Activated naive CD8-positive, alpha-beta T cell treated with anti-CD3 and anti-CD28 coated beads for 36 hours (primary cell): ENCODE measurements at places on chromosomes 7 and 10. TPM values are rescaled to one million over a fixed set of nuclear protein-coding genes. Genes with fewer than 3 reads are reported as not detected.
A peak's percentile ranks its signal among the peaks of the same experiment; 100 is the strongest.

The NPC1L1 gene
- total RNA-seq: not detected

The PLAC9 gene
- total RNA-seq: not detected

DNA sequence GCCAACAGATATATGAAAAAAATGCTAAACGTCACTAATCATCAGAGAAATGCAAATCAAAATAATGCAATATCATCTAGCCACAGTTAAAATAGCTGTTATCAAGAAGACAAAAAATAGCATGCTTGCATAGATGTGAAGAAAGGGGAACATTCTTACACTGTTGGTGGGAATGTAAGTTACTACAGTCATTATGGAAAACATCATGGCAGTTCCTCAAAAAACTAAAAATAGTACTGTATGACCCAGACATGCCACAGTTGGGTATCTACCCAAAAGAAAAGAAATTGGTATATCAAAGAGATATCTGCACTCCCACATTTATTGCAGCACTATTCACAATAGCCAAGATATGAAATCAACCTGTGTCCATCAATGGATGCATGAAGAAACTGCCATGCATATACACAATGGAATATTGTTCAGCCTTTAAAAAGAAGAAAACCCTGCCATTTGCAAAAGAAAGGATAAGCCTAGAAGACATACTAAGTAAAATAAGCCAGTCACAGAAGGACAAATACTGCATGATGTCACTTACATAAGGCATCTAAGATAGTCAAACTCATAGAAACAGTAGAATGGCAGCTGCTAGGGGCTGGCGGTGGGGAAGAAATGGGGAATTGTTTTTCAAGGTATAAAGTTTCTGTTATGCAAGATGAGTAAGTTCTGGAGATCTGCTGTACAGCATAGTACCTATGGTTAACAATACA is 107.0 kb downstream of the PTPN20 start:
- DNase-seq: no peak

- DNase-seq: no peak
Observed at GRCh38 chr7:128443831-128444600, 11.7 kb upstream of the HILPDA start.

GRCh38 chr7:26681819-26682418 is 182.5 kb downstream of the SKAP2 start:
- no peak for DNase-seq

- DNase-seq: no peak
Observed at GRCh38 chr7:116062666-116063065, 32.1 kb upstream of the TFEC start.

DNA sequence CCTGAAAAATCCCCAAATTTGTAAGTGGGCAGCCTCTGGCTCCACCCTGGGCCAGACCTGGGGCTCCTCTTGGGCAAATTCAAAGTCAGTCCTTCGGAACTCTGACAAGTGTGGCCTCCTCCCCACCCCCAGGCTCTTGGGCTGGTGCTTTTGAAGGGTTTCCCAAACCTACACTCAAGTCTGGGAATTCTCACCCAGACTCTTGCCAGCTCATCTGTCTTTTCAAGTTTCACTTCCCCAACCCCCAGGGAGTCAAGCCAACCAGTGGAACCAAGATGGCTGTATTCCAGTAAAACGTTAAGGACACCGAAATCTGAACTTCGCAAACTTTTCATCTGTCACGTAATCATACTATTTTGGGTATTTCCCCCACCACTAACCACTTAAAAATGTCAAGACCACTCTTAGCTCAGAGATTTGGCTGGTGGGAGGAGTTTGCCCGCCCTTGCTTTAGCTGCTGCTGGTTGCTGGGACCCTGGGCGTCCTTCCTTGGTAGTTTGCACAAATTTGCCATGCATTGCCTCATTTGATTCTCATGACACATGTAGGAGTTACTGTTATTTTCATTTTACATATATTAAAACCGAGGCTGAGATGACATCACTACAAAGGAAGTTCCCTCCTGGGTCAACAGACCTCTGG is 1.7 kb upstream of the MYO1G start:
- DNase-seq: peak; percentile 89

DNA sequence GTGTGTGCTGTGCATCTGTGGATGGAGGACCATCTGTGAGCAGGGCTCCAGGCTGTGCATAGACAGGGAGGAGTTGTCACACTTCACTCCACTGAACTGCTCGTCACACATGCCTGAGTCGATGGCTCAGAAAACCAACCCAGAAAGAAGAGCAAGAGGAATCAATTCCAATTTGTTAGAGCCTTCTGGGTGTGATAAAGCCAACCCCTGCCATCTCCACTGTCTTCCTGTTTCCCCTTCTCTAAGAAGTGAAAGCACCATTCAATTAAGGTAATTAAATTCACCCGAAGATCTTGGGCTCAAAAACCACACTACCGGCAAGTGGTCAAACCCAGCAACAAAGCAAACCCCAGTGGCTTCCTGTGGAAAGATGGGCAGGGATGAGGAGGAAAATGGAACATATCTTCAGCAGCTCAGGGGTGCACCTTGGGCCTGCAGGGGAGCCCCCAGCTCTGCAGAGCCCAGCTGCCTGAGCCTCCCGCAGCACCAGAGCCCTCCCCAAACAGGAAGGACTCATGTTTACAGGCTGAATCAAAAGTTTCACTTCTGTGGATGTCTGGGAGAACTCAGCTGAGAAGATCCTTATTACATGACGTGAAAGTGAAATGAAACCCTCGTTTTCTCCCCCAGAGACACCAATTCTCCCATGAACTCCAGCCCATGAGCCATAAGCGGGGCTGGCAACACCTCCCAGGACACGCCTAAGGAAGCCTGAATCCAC is 10.9 kb downstream of the C10orf71 start:
- DNase-seq: peak; percentile 58

The TRIM24 gene
- total RNA-seq: 15.5 TPM
